ENCODE measurements at places on chromosomes 13 and 19.
A peak's percentile ranks its signal among the peaks of the same experiment; 100 is the strongest.

- DNase-seq = no peak
Measured at GRCh38 chr13:78309497-78310180, 293.7 kb downstream of the POU4F1 start.

DNA sequence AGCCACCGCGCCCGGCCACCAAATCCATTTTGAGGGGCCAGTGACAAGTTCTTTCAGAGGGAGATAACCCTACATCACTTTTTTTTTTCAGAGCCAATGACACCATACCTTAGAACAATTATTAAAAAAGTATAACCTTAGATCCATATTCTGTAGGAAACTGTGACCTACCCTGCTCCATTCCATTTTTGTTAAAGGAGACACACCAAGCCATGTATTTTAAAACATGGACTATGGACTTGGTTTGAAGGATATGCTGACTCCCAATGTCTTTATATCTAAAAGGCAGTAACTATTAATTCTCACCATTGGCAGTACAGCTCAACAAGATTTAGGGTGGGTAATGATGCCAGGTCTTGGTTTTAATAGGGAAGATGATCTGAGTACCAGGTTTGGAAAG, 1.1 kb downstream of the GSK3A start:
- DNase-seq = no peak

DNA sequence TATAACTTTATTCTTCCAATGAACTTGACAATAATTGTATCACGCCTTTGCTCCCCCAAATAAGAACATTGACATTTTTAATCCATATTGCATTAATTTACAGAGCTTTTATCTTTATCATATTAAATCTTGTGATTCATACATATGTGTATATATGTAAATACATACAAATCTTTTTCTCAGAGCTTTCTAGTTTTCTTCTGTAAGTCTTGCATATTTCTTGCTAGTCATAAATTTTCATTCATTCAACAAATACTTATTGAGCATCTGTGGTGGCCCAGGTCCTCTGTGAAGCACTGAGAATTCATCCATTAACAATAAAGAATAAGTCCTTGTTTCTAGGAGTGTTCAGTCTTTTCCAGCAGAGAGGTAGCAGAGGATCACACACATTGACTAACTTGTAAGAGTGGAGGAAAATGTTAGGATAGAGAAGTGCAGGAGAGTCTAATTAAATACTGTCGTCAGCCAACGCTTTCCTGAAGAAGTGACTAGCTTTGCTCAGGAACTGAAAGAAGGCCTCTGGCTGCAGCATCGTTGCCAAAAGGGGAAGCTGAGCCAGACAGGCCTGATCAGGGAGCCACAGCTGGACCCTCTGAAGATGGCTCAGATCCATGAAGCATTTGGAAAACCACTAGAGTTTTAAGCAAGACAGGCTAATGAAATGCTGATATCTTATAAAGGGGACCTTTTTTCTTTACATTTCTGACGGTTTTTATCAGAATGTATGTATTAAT, 38.6 kb upstream of the LAMP1 start:
- DNase-seq = no peak

- DNase-seq = no peak
Measured at GRCh38 chr19:31120952-31121351, 228.3 kb downstream of the TSHZ3 start.

- peak; percentile 58 for DNase-seq
Measured at GRCh38 chr19:1767464-1767933, 14.2 kb downstream of the ONECUT3 start.

DNA sequence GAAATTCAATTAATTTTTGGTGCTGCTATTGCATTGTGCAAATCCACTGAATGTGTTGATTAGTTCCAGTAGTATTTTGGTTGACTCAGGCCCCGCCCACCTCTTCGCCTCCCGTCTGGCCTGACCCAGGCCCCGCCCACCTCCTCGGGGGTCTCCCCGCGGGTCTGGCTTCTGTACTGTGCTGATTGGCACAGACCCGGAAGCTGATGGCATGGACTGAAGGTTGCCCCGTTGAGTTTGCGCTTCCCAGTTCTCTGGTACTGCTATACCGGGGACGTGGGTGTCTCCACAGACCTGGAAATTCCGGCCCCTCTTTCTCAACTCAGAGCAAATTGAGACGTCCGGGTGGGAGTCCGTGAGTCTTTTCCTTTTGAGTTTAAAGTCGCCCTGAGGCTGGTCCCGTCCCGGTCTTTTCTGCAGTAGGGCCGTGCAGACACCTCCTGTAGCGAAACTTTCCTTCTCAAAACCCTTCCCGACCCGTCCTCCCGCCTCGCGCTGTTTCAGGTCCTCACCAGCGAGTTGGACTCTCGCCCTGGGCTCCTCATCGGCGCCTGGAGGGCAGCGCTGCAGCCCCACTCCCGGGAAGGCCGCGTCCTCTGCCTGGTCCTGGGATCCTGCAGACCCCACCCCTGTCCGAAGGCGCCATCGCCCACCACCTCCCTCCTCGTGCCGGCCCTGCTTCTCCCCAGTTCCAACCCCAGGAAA, 14.8 kb downstream of the ZNF701 start:
- no peak for DNase-seq

- no peak for DNase-seq
Measured at GRCh38 chr19:50359328-50359818, 6.1 kb downstream of the NAPSA start.

DNA sequence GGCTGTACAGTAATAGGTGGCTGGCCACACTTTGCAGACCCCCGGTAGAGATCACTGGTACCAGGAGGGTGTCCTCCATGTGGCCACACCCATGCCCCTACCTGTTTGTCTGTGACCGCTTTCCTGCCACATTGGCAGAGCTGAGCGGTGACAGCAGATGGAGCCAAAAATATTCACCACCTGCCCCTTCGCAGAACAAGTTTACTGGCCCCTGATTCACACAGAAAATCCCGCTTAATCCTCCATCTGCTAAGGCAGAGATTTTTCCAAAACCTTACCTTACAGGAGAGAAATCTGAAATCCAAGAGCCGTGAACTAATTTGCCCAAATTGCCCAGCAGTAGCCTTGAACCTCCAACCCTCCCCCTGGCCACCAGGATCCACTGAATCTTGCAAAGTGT, 52.1 kb downstream of the MYO9B start:
- DNase-seq = no peak

DNA sequence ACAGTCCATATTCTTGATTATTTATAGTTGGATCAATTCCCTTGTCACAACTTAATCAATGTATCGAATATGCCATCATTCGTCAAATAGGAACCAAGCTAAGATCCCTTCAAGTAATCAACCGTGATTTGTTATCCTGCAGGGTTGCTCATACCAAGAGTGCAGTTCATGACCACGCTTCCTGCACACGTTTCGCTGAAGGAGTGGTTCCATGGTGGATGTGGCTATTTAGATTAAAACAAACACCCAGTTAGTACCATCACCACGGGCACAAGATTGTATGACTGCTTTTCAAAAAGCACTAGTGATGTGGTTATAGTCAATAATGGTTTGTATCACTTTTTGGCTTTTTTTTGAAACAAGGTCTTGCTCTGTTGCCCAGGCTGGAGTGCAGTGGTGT, 41.1 kb upstream of the CCNE1 start:
- no peak for DNase-seq

DNA sequence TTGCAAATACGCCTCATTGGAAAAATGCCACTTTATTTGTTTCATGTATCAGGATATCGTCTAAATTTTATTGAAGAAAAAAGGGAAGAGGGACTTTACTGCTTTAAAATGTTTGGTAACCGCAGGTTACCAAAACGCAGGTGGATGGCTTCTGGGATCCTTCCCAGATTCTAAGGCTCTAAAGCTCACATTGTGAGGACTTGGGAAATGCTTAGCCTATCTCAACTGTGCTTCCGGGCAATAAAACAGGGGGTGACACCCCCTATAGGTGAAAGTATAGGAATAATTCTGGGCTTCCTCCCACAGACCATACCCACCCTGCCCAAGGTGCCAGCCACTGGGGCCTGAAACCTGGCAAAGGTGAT, 73.2 kb upstream of the IPO5 start:
- no peak for DNase-seq

- no peak for DNase-seq
Measured at GRCh38 chr13:39531646-39532045, 71.3 kb downstream of the LHFPL6 start.

GRCh38 chr13:75764251-75764925, 128.3 kb downstream of the LMO7 start:
- no peak for DNase-seq

GRCh38 chr19:21128901-21129698, 12.7 kb upstream of the ZNF431 start:
- DNase-seq = no peak

DNA sequence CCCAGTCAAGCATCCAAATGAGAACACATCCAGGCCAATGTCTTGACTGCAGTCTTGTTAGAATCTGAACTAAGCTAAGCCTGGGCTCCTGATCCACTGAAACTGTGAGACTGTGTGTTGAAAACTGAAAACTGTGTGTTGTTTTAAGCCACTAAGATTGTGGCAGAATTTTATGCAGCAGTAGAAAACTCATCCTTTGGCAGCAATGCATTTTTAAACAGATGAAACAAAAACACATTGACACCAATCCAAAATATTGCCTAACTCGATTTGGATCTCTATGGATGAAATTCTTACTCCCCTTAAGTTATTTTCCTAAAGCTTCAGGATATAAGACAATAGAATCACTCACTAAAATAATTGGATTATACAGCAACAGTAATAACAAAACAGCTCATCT, 202.3 kb upstream of the KLF12 start:
- DNase-seq = no peak

DNA sequence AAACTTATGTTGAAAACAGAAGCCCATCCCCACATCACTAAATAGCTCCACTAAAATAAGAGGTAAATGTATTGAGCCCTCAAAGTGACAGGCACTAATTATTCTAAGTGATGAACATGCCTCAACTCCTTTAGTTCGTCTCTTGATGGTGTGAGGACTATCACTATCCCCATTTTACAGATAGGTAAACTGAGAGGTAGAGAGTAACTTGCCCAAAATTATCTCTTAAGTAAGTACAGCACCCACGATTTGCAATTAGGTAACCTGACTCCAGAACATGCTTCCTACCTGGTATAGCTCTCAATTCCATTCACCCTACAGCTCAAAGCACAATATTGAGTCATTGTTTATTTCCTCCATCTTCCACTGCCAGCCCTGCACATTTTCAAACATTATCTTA, 12.7 kb downstream of the ZAR1L start:
- no peak for DNase-seq

- no peak for DNase-seq
Measured at GRCh38 chr13:106683179-106683578, 115.2 kb upstream of the ARGLU1 start.

DNA sequence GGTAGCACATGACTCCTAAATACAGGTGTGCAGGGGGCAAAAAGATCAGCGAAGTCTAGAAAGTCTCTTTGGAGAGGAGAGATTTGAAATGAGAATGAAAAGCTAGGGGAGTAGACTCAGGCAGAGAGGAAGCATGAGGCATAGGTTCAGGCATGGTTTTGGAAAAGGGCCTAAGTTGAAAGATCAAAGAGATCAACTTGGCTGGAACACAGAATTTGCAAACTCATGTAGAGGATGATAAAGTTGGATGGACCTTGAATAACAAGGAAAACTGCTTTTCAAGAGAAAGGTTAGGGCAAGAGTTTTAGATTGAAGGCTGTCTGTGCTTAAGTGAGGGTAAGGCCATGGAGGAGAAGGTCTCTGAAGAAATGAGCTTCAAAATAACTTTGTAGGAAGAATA, 47.4 kb upstream of the UBAC2 start:
- DNase-seq = no peak

DNA sequence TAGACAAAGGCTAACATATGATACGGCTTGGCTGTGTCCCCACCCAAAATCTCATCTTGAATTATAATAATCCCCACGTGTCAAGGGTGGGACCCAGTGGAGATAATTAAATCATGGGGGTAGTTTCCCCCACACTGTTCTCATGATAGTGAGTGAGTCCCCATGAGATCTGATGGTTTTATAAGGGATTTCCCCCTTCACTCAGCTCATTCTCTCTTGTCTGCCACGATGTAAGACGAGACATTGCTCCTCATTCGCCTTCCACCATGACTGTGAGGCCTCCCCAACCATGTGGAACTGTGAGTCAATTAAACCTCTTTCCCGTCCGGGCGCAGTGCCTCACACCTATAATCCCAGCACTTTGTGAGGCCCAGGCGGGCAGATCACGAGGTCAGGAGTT, 143.5 kb downstream of the RXFP2 start:
- DNase-seq = no peak

- no peak for DNase-seq
Measured at GRCh38 chr19:748274-748598, 2.7 kb upstream of the MISP start.

DNA sequence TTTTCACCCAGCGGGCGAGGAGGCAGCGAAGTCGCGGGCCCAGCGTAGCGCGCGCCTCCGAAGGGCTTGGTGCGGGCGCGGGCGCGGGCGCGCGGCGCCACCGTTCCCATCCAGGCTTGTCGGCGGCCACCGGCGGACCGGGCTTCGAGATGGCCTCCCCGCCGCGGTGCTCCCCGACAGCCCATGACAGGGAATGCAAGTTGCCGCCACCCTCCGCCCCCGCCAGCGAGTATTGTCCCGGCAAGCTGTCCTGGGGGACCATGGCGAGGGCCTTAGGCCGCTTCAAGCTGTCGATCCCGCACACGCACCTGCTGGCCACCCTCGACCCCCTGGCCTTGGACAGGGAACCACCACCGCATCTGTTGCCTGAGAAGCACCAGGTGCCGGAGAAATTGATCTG, at the start of gene WDR88:
TSS of gene WDR88 (plus strand) at position 94 of the 400 bp plus-strand sequence. CDS start at position 150, 56 bp downstream.
- DNase-seq = no peak

DNA sequence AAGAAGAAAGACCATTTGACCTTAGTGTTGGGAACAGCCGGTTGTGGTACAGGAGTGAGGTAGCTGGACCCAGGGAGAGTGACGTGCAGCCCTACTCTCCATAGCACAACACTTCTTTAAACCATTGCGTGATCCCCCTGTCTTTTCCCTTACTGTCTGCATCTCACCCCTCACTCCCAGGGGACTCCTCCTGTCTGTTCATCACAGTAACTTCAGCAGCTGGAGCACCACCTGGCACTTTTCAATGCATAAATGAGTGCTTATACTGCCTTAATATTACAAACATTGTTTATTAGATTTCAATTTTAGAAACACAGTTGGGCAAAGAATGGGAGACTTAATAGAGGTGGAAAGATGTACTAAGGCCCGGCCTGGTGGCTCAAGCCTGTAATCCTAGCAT, 285.5 kb downstream of the UQCRFS1 start:
- no peak for DNase-seq

Measured in stimulated activated CD4-positive, alpha-beta T cell treated with anti-CD3 and anti-CD28 coated beads, Interleukin-1b, Interleukin-23, amount 100 ng/mL, for 24 hours (primary cell).